Neural progenitor cell (in vitro differentiated cells): ENCODE measurements at places on chromosomes 1 and 21. TPM values are rescaled to one million over a fixed set of nuclear protein-coding genes. Genes with fewer than 3 reads are reported as not detected.

- H3K27ac ChIP-seq, result no peak overlapping the region
- DNase-seq, result no peak
- no peaks in the 10 kb centered on the region for H3K27me3 ChIP-seq
Observed at GRCh38 chr1:26822737-26823395, 3.6 kb upstream of the ZDHHC18 start.

DNA sequence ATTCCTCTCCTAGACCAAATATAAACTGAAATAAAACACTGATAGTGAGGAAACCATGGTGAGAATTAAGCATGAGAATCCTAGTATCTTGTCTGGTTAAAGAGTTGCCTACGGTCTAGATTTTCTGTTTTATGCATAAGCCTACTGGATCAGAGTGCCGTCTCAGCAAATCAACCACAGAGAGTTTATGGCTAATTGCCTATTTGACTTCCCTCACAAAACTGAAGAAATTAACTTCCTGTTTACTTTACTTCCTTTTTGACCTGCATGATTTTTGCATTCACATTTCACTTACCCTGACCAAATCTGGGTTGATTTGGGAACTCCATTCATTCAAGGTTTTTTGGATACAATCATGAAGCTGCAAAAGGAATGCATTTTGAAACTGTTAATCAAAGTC is 5.0 kb downstream of the GCLM start:
- peaks cover 11% of the 10 kb centered on the region for H3K27me3 ChIP-seq
- H3K4me3 ChIP-seq, result no peak overlapping the region
- no peaks in the 10 kb centered on the region for H3K36me3 ChIP-seq
- H3K27ac ChIP-seq, result no peak overlapping the region

DNA sequence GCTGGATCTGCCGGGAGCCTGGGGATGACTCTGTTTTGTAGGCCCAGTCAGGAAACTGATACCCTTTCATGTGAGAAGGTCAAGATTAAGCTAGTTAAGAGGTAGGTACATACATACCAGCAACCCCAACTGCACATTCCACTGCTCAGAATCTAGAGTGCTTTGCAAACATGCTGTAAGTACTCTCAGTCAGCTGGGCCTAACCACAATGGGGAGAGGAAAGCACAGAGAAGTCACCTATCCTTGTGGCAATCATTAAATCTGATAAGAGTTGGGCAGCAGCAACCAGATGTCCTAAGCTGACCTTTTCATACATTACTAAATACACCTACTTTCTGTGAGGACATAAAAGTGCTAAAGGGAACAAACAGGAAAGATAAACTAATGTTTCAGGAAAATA is 2.5 kb downstream of the ETV3 start:
- H3K4me3 ChIP-seq, result no peak overlapping the region
- H3K4me1 ChIP-seq, result peaks cover 20% of the 10 kb centered on the region
- H3K36me3 ChIP-seq, result no peaks in the 10 kb centered on the region

DNA sequence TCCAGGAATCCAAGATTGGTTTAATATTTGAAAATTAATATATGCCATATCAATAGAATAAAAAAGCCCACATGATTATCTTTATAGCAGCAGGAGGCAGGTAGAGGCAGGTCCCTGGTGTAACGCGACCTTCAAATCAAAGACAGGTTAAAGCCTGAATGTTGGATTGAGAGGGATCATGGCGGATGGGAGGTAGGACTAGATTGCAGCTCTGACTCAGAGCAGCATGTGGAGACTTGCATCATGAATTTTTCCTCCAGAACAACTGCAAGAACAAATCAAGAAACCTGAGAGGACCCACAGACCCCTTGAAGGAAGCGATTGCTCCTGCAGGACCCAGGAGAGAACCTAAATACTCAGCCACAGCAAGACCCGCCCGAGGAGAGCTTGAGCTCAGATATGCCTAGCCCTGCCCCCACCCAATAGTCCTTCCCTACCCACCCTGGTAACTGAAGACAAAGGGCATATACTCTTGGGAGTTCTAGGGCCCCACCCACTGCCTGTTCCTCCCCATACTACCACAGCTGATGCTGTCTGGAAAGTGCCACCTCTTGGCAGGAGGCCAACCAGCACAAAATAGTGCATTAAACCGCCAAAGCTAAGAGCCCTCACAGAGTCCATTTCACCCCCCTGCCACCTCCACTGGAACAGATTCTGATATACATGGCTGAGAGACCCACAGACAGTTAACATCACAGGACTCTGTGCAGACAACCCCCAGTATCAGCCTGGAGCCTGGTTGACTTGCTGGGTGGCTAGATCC is 19.5 kb downstream of the S100B start:
- H3K4me1 ChIP-seq, result no peaks in the 10 kb centered on the region
- H3K27me3 ChIP-seq, result no peaks in the 10 kb centered on the region
- H3K27ac ChIP-seq, result no peak overlapping the region
- DNase-seq, result no peak

DNA sequence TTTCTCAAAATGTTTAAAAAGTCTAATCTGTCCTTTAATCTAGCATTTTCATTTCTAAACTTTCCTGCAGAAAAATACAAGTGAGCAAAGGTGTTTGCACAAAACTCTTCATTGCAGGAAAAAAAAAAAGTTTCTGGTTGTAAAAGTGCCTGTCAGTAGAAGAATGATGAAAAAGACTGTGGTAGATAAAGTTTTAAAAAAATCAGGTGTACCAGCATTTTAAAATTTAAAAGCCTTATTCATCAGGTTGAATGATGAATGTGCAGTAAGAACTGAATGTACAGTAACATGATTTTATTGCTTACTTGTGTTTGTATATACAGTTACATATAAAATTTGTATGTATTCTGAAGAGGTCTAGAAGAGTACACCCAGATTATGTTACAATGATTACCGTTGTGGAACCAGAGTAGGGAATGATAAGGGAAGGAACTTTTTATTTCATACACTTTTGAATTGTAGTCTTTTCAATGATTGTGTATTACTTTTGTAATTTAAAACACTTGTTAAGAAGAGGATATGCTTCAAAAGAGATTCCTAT is 54.0 kb downstream of the FNBP1L start:
- no peak overlapping the region for H3K4me3 ChIP-seq
- H3K27ac ChIP-seq, result peak overlapping the region; percentile 4
- peaks cover 13% of the 10 kb centered on the region for H3K36me3 ChIP-seq
- no peak for DNase-seq
- no peaks in the 10 kb centered on the region for H3K27me3 ChIP-seq

GRCh38 chr1:189678779-189679178 is 798.9 kb downstream of the BRINP3 start:
- H3K4me1 ChIP-seq, result no peaks in the 10 kb centered on the region
- no peak overlapping the region for H3K4me3 ChIP-seq
- H3K36me3 ChIP-seq, result no peaks in the 10 kb centered on the region
- no peaks in the 10 kb centered on the region for H3K27me3 ChIP-seq

GRCh38 chr1:86064899-86065298 is 91.7 kb downstream of the COL24A1 start:
- no peaks in the 10 kb centered on the region for H3K27me3 ChIP-seq
- no peaks in the 10 kb centered on the region for H3K36me3 ChIP-seq
- H3K27ac ChIP-seq, result no peak overlapping the region
- H3K4me1 ChIP-seq, result peaks cover 26% of the 10 kb centered on the region
- no peak overlapping the region for H3K4me3 ChIP-seq
- peak; percentile 4 for DNase-seq

The DEDD gene
- total RNA-seq, result 29.7 and 34.8 TPM in 2 replicates

The NBPF10 gene
- 0.71 TPM in 2 replicates for total RNA-seq
